ENCODE measurements at places on chromosomes 6 and 20.

- DNase-seq, result no peak
Measured at GRCh38 chr20:45343532-45344167, 4.6 kb downstream of the SDC4 start.

GRCh38 chr6:29477923-29478450 lies 9.8 kb downstream of the MAS1L start:
- no peak for DNase-seq

- DNase-seq, result no peak
Measured at GRCh38 chr6:140480852-140481251, 1106.4 kb upstream of the CITED2 start.

DNA sequence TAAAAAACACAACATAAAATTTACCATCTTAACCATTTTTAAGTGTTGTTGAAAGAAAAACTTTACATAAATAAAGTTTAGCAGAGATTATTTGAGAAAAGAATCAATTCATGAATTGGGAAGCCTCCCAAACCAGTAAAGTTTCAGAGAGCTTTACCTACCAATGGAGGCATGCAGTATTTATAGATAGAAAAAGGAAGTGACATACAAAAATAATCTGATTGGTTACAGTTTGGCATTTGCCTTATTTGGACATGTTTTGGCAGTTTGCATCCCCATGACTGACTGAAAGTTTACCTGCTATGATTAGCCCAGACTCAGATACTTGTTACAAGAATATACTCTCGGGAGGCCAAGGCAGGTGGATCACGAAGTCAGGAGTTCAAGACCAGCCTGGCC lies 3.7 kb upstream of the CMTR1 start:
- no peak for DNase-seq

DNA sequence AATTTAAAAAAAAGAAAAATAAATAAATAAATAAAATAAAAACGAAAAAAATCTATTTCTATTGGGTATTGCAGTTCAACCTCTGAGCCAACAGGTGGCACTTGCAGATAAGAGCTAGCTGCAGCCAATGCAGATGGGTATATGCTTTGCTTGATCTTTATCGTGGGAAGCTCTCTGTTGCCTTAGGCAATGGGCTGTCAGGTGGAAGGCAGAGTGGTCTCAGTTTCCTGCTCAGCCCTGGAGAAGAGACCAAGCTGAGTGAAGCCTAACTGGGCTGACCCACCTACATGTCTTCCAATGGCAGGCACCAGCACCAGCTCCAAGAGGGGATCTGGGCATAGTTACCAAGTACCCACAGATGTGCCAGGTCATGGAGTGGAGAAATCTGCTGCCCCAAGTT lies 95.0 kb downstream of the AK9 start:
- no peak for DNase-seq

DNA sequence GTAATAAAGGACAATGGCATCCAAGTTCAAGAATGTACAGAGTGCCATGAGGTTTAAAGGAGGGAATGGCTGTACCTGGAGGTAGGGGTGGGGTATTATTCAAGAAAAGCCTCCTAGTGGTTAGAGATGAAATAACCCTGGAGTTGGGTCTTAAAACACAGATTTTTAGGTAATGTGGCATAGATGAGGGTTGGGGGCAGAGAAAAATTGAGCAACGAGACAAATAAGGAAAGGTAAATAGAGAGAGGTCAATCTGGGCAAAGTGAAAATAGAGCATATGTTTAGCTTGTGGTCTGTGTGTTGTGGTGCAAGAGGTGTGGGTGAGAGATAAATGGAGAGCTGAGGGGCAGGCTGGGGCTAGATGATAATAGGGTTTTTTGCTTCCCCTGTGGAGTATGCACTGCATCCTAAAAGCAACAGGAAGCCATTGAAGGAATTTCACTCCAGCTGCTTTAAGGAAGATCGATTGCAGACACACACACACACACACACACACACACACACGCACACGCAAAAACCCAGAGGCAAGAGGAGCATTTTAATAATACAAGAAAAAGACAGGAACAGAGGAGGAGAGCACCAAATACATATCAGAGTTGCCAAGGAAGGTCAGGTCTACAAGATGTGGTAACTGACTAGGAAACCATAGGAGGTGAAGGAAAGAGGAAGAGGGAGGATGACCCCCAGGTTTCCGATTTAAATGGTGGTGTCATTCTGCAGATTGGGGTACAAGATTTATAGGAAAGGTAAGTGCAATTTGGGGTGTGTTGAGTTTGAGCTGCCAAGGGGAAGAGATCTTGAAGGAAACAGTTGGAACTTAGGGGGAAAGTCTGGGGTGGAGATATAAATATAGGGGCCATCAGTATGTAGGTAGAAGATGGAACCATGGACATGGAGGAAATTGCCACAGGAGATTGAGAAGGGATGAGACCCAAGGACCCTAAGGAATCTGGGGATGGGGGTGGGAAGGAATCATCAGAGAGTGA lies 31.3 kb upstream of the ADGRF1 start:
- DNase-seq, result no peak

GRCh38 chr6:21591446-21591845 lies 2.1 kb upstream of the SOX4 start:
- no peak for DNase-seq
